ENCODE measurements at places on chromosomes 1 and 21.

- DNase-seq: no peak
Observed at GRCh38 chr1:179341943-179342547, 23.7 kb upstream of the AXDND1 start.

DNA sequence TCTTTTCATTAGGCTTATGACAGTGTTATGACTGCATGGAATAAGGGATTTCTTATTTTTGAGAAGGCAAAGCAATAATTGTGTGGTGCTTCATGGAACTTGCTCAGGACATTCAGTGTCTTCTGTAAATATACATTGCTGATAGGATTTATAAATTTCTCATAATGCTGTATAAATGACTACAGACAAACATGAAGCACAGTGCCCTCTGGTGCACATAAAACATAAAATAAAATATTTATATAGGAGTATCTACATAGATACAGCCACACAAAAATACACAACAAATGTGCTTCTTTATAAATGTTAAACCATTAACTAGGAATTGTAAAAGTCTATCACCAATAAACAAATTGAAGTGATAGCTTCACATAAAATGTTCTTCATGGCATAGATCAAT is 24.1 kb downstream of the BRINP3 start:
- DNase-seq: no peak

GRCh38 chr1:55503663-55504305 is 288.6 kb upstream of the USP24 start:
- no peak for DNase-seq

DNA sequence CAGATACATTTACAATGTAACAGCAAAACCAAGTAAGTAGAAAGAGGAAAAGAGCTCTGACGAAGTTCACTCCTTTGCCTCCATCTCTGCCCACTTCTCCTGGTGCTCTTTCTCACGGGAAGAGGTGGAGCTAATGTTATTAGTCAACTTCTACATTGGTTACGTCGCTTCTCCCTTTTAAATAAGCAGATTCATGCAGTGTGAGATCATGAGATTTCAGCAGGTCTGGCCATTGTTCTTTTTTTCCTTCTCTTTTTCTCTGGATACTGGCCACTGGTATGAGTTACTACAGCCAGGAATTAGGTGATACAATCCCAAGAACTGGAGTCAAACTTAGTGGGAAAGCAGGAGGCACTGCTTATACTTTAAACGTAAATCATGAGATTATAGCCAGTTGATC is 207.1 kb downstream of the AKT3 start:
- no peak for DNase-seq

DNA sequence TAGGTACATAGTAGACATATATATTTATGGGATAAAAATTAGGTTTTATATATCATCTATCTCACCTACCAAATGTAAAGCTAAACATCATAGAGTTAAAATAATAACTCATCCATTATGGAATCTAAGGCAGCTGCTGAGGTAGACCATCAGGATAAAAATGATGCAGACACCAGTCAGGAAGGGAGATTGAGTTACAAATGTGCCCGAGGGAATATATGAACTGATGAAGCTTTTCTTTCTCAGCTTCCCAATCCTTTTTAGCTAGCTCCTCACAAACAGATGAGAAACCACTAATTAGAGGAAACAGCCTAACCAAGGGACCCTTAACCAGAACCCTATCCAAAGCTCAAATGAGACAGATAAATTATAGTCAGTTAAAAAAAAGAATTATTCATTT is 20.9 kb downstream of the TTLL7 start:
- DNase-seq: no peak

DNA sequence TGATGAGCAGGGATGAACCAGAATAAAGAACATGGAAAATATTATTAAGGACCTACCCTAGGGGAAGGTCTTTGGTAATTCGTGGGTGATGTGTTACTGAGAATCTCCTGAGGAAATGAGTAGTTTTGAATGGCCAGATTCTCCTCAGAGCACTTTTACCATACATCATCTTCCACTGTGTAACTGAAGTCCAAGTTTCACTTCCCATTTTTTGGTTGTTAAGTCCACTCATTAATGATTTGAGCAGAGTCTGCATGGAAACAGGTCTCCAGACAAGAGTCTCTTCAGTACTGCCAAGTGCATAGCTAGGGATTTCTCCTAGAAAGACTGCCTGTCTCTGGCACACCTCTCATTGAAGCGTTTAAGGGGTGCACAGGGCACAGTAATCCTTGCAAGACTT is 48.7 kb upstream of the PCP4 start:
- DNase-seq: no peak

GRCh38 chr1:153698020-153698922 is 19.8 kb downstream of the NPR1 start:
- no peak for DNase-seq
